ENCODE measurements at places on chromosomes 12 and 14.

DNA sequence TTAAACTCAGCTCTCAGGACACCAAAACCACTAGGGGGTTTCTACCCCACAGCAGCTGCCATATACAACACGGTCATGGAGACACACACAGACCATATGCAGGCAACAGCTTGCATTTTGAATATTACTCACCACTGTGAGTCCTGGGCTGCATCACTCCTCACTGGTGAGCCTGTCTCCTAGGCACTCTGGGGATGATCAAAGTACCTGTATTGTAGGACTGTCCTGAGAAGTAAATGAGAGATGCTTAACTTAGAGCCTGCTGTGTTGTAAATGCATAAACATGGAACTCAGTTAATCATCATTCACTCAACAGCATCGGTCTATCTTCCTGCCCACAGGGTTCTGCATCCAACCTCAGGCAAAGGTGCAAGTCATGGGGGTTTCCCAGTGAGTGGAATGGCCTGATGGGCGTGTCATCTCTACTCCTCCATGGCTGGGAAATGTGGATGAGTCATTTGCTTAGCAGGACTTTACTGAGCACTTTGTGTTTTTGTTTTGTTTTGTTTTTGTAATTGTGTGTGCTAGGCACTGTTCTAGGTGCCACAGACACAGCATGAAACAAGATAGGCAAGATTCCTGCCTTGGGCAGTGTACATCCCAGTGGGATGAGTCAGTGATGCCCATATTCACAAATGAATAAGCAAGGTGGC is 1141.2 kb upstream of the TMEM132C start:
- DNase-seq: peak; percentile 74

GRCh38 chr14:47278233-47278842 is 397.1 kb downstream of the MDGA2 start:
- DNase-seq: peak; percentile 4

GRCh38 chr12:99911967-99912366 is 72.8 kb downstream of the ANKS1B start:
- peak; percentile 49 for DNase-seq

DNA sequence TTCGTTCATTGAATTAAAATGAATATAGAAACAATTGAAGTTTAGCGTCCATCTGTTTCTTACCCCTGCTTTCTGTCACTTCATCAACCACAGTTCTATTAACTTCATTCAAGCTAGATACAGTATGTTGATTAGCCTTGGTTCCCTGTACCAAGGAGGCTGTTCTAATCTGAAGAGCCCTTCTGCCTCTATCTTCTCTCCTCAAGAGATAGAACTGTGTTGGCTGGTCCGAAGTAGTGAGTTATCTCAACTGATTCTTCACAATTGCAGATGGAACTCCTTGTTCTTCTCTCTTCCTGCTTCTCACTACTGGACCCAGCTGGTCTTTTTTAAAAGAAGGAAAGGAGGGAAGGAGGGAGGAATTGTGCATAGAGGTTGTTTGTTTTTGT is 82.1 kb upstream of the TRAF3 start:
- no peak for DNase-seq

DNA sequence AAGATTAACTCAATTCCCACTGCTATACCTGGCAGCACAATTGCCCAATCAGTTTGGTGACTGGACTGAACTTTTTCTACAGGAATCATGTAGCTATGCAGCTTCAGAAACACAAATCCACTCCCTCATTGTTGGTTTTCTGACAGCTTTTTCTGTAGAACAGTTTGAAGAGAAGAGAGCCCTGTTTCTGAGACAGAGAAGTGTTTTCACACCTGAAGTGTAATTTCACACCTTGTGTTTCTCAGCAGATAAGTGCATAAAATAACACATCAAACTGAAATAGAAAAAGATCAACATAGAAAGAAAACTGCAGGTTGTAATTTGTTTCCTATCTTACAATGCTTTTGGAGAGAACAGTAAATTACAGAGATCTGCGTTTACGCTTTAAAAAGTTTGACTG is 335.6 kb downstream of the SNAPC1 start:
- DNase-seq: no peak

All from adipocyte (in vitro differentiated cells).